ENCODE measurements at places on chromosomes 5 and 9.

- H3K36me3 ChIP-seq, result no peaks in the 10 kb centered on the region
- DNase-seq, result no peak
- H3K4me3 ChIP-seq, result no peak overlapping the region
- H3K27ac ChIP-seq, result no peak overlapping the region
- no peaks in the 10 kb centered on the region for H3K4me1 ChIP-seq
Measured at GRCh38 chr5:72840041-72840440, 23.6 kb downstream of the TNPO1 start.

DNA sequence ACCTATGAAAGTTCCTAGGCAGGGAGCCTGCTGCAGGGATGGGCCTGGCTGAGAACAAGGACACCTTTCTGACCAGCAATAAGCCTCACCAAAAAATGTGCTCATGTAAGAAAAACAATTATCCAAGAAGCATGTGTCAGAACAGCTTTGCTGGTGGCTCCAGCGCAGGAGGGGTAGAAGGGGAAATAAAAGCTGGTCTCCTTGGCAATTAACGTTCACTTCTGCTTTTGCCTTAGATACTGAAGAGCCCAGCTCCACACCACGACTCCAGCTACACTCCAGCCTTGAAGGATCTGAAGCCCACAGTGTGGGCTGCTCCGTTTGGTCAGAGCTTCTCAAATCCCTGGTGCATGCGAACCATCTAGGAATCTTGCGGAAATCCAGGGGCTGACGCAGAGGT, 107.6 kb upstream of the PHYKPL start:
- H3K4me1 ChIP-seq, result no peaks in the 10 kb centered on the region
- no peaks in the 10 kb centered on the region for H3K27me3 ChIP-seq
- no peak overlapping the region for H3K27ac ChIP-seq
- H3K36me3 ChIP-seq, result no peaks in the 10 kb centered on the region
- DNase-seq, result no peak

DNA sequence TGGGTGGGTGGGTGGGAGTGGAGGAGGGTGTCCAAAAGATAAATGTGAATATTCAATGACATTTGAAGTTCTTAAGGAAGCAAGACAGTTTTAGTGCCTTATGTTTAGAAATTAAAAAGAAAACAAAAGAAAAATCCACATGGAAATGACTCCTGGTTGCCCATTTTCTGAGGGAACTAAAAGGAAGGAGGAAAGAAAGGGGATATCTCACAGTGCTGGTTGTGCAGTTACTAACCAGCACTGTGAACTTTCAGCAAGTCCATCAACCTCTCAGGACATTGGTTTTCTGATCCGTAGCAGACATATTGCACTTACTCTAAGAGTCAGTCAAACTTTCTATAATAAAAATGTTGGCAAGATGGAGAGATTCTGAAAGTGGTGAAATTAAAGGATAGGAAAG, 431.0 kb upstream of the CLINT1 start:
- no peak for DNase-seq
- H3K36me3 ChIP-seq, result no peaks in the 10 kb centered on the region
- H3K27ac ChIP-seq, result no peak overlapping the region
- no peaks in the 10 kb centered on the region for H3K4me1 ChIP-seq
- H3K27me3 ChIP-seq, result no peaks in the 10 kb centered on the region
- H3K4me3 ChIP-seq, result no peak overlapping the region

DNA sequence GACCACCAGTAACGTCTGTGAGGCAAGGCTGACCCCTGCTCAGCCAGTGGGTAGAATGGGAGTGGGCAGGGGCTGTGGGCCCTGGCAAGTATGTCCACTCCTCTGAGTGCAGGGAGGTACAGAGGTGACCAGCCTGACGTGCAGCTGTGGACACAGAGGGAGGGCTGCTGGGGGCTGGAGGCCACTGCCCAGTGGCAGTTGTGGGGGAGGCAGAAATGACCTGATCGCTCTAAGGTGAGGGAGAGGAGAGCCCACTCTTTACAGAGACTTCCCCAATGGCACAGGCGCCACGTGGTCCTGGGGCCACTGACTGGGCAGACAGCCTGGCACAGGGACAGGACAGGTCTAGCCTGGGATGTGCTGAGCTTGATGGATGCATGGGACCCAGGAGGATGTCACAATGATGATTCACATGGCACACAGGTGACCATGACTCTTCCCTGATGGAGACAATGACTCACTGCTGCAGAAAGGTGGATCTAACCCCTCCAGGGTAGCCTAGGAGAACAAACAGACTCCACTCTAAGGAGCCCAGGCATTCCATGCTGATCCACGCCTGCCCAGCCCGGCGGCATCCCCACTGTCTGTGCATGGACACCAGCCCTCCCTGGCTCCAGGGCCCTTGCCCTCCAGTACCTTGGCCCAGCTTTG, 7.7 kb downstream of the LPCAT1 start:
- DNase-seq, result no peak
- no peaks in the 10 kb centered on the region for H3K36me3 ChIP-seq
- H3K27me3 ChIP-seq, result no peaks in the 10 kb centered on the region
- no peak overlapping the region for H3K27ac ChIP-seq
- H3K4me1 ChIP-seq, result no peaks in the 10 kb centered on the region
- H3K4me3 ChIP-seq, result no peak overlapping the region
